ENCODE measurements at places on chromosomes 2 and 18.

- DNase-seq: peak; percentile 94
Observed at GRCh38 chr2:12106440-12107080, 360.1 kb downstream of the LPIN1 start.

GRCh38 chr2:219296142-219296541 is 13.1 kb downstream of the PTPRN start:
- no peak for DNase-seq

GRCh38 chr2:27162151-27163121 is 13.6 kb downstream of the TCF23 start:
- DNase-seq: no peak

DNA sequence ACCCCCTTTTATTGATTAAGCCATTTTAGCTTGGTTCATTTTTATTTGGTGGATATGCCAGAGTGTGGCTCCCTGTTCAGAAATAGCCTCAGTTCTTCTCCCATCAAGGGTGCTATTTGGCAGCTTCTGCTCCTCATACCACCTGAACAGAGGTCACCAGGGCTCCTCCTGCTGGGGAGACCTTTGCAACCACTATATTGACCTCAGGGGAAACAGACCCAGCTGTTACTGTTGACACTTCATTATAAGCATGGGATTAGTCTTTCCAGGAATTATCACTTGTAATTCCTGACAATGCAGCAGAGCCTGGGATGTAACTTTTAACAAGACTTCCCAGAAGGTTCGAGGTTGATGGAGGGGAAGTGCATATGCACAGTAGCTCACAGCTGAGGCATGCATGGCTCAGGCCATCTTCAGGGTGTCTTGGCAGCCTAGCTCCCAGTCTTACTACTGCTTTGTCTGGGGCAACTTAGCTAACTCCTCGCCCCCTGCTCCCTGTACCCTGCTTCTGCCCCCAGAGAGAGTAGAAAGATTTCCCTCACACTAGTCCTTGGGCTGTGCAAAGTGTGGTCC is 239.4 kb upstream of the SPRED2 start:
- no peak for DNase-seq

DNA sequence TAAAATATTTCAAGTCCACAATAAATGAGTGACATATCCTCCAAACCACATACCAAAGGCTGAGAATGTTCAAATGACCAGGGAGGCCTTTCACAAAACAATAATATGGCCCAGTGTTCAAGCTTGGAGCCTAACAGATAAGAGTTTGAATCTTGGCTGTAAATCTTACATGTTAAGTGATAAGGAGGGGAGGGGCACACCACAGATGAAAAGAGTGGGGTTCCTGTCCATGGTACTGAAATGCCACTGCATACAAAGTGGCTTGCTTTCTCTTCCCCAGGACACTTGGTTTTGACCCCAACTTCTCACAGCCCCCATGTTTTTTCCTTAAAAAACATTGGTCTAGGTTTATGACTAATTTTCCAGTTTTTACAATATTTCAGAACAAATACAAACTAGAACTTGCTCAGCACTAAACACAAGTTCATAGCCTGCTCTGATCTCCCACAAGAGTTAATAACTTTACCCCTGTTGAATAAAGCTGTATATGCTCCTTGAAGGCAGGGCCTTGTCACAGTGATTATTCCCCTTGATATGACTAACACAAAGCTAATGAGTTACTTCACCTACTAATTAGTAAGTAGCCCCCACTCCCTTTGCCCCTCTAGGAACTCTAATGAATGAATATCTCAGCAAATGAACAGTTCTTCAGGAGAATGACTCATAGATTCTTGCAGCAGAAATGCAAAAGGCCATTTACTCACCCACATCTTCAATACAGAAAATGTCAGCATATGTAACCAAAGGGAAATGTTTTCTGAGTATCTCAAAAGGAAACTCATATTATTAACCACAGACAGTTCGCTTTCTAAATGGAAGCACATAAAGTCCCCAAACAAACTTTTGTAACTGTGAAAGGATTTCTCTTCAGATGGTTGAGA is 142.2 kb downstream of the SATB2 start:
- DNase-seq: peak; percentile 16

- no peak for DNase-seq
Observed at GRCh38 chr2:106563195-106563594, 76.0 kb downstream of the CD8B2 start.

GRCh38 chr2:205754285-205754923 is 72.1 kb downstream of the NRP2 start:
- DNase-seq: no peak

DNA sequence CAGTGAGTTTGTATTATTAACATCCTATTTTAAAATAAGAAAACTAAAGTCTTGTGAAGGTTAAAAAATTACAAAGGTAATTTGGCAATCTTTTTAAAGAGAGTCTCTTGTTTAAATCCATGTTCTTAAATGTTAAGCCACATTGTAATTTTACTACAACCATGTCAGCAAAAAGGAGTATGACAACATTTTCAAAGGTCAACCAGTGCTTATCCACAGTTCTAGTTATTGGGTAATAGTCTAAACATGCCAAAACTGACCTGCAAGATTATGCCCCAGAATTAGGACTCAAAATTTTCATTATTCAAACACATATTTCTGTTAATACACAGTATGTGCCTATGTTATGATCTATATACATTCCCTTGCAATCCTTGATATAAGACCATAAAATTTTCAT is 1312.6 kb upstream of the CHAC2 start:
- no peak for DNase-seq

- DNase-seq: no peak
Observed at GRCh38 chr2:121831841-121832240, 76.4 kb downstream of the TSN start.

DNA sequence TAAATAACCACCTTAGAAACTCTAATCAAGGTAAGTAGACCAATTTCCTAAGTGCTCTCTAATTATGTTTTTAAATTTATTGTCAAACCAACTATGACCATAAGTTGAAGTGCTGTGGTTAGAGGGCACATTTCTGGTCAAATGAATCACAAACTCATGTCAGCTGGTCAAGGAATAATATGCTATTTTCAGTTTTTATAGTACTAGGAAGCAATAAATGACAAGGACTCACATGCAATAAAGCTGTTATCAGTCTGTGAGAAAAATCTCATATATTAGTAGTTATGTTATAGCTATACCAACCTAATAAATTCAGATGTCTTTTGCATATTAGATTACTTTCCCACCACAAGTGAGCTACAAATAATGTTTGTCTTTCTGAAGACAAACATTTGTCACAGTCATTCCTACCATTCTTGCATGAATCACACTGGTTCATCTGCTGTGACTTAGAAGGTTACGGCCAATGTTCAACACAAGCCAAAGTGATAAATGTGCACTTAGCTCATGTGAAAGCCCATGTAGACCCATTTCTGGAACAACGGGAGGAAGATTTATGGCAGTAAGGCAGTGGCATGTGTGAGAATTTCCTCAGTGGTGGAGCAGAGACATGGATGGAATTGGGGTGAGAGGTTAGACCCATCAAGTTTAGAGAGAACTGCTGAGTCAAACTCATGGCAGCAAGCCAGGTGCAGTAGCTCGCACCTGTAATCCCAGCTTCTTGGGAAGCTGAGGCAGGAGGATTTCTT is 27.4 kb upstream of the CCNYL1 start:
- DNase-seq: peak; percentile 33

DNA sequence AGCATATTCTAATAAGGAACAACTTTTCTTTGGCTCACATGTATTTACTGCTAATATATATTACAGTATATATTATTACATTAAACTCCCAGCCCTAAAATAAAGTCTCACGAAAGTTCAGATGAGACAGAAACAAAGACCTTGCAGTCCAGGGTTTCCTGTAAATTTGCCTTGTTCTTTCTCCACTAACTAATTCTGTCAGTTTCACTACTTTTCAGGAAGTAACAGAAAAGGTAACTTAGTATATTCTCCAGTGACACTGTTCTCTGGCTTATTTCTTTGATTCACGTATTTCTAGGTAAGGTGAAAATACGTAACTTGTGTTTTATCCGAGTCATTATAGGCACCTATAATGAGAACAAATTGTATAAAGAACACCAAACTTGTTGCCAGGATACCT is 35.2 kb downstream of the HDLBP start:
- no peak for DNase-seq

- no peak for DNase-seq
Observed at GRCh38 chr18:68103561-68103960, 587.0 kb upstream of the DSEL start.

- no peak for DNase-seq
Observed at GRCh38 chr18:62612776-62613175, 90.0 kb downstream of the ZCCHC2 start.

DNA sequence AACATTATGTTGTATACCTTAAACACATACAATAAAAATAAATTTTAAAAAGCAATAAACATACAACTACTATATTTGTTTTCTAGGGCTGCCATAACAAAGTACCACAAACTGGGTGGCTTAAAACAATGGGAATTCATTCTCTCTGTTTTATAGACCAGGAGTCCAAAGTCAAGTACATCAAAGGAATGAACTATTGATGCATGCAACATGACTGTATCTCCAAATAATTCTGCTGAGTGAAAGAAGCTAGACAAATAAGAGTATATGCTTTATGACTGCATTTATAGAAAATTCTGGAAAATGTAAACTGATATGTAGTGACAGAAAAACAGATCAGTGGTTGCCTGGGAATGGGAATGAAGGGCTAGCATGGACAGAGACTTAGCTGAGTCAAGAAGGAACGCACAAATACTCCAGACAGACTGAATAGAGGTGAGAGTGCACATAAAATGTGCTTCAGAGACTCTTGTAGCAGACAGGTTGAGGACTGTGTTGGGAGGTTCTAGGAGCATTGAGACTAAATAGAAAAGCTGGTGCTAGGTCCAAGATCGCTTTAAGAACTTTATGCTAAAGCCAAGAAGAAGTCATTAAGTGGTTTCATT is 11.0 kb upstream of the PLA2R1 start:
- no peak for DNase-seq

Data from HFF-Myc (cell line).